ENCODE measurements at places on chromosomes 2 and 18.

GRCh38 chr2:207216457-207216856, 50.7 kb upstream of the KLF7 start:
- no peak for DNase-seq

DNA sequence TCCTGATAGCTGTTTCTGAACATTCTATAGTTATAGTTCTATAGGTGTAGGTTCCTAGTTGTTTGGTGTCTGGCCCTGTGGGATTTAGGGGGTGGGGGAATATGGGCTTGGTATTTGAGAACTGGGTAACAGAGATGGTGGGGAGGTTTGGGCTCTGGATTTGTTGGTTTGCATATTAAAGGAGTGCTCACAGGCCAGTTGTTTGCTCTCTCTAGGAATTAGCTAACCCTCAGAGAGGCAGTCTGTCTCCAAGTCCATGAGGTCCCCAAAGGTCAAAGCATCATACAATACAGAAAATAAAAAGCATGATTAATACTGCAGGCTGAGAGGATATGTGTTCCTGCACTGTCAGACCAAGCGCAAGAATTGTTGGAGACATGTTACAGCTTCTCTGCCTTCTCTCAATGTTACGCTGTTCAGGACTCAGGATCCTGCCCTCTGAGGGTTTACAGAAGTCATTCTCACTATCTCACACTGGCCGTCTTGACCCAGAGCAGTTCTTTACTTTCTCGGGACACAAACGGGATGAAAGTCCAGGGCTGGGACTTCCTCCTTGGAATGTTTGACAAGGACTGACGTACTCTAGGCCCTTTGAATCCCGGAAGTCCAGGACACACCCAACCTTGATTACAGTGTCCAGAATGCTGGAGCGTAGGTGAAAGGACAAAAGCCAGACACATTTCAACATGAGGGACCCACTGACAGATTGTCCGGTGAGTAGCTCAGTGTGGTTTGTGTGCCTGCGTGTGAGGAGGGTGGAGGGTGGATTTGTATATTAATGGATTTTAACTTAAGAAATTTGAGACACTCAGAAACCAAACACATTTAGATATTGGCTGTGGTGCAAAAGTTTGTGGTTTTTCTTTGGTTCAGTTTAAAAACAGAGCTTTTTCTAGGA, at the start of gene NOSTRIN:
Gene NOSTRIN (plus strand): TSS at position 677 of the 898 bp plus-strand sequence. CDS start 10 bp downstream, at position 687.
- DNase-seq: no peak

DNA sequence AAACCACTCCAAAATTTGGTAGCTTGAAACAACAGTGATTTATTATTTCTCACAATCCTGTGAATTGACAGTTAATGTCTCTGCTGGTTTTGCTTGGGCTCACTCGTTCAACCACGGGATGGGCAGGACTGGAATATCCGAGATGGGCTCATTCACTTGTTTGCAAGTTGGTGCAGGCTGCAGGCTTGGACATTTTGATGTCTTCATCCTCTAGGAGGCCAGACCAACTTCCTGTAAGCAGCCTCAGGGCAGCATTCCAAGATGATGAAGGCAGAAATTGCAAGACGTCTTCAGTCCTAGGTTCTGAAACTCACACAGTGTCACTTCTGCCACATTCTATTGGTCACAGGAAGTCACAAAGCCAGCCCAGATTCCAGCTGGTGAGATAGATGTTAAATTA, 47.1 kb downstream of the GPR39 start:
- DNase-seq: no peak

GRCh38 chr2:224185023-224185601, 146.0 kb upstream of the SERPINE2 start:
- DNase-seq: no peak

- DNase-seq: no peak
Observed at GRCh38 chr18:32893915-32894314, 121.1 kb upstream of the KLHL14 start.

DNA sequence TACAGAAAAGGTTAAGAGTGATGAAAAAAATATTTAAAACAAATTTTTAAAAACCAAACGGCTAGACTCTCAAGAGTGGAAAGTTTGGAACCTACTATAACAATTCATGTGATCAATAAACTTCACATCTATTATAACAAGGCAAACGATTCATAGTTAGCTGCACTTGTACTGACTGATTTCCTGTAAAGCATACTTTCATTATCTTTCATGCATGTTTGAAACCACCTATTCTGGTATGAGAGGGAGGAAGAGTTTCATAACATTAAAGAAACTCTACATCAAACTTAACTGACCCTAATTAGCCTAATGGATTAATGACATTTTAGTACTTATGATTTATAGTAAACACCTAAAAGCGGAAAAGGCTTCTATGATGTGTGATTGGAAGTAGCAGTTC, 43.7 kb upstream of the VWC2L start:
- DNase-seq: no peak

DNA sequence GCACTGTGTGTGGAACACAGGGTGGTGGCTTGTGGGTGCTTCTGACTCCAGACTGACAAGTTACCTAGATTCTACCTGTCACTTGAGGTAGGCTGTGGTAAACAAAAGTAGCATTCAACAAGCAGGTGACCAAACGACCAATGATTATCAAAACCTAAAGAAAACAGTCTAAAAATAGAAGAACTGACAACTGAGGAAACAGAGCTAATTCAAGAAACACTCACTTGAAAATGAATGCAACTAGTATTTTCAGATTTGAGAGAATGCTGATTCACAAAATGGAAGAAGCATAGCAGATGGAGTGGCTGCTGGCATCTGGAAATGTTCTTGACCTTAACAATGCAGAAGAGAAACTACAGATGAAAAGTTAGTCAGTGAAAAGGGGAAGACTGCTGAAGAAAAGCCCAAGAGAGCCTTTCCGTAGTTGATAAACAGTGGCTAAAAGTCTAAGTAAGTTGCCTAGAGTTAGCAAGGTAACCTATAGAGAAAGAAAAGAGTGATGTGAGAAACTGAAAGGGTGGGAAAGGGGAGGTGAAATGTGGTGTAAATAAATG, 170.4 kb downstream of the NCK2 start:
- no peak for DNase-seq

- no peak for DNase-seq
Observed at GRCh38 chr2:75458201-75458600, 102.5 kb downstream of the EVA1A start.

DNA sequence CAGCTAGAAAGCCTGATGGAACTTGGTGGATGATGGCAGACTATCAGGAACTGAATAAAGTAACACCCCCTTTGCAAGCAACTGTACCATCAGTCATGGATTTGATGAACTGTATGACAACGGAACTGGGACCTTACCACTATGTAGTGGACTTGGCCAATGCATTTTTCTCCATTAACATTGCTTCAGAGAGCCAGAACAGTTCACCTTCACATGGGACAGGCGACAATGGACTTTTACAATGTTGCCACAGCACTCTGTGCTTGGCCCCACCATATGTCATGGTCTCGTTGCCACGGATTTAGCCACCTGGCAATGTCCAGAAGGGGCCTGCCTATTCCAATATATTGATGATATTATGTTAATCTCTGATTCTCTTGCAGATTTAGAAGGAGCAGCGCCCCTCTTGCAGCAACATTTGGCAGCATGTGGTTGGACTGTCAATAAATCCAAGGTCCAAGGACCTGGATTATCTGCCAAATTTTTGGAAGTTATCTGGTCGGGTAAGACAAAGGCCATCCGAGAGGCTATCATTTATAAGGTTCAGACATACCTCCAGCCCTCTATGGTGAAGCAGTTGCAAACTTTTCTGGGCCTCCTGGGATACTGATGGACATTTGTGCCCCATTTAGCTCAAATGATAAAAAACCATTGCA, 52.2 kb upstream of the ZC3H15 start:
- no peak for DNase-seq

DNA sequence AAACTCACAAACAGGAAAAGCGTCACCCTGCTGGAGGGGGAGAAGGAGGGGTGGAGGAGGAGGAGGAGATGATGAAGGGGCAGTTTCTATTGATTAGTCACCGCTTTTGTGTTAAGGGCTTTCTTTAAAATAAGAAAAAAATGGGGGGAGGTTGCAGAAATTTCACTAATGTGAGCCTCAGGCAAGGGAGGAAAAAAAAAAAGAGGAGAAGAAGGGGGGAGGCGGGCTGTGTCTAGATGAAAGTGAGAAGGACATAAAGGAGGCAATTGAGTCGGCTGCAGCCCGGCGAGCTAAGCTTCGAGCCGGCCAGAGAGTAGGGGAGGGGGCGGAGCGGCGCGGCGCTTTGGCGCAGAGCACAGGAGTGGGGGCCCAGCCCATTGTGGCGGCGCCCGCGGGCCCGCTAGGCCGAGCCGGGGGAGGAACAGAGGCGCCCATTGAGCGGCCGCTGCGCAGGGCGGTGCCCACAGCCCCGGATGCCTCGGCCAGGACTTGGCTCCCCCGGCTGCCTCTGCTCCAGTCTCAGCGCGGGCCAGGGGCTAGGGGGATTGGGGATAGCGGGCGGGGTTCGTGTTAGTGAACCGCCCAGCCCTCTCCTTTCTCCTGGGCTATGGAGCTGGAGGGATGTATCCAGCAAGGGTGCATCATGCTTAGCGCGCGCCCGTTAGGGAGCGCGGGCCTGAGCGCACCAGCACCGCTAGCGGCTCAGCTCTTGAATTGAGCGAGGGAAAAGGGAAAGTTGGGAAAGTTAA, 7.9 kb downstream of the PAX3 start:
- DNase-seq: peak; percentile 34

DNA sequence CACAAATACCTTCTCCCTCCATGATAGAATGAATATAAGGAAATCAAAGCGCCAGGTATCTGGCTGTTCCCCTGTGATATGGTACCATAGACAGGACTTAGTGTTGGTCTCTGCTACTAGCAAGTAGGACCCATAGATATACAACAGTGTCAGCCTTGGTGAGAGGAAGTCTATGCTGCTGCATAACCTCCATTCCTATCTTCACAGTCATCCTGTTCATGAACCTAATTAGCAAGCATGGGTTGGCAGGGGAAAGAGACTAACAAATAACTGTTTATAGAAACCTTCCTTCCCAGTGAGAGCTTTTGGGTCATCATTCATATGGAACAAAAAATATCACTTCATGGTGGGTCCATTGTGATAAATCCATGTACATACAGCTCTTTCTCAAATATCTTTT, 188.9 kb upstream of the FAM98A start:
- no peak for DNase-seq
